Activated T-helper 1 cell treated with anti-CD3 and anti-CD28 coated beads, Interleukin-12 subunit alpha, Interleukin-12 subunit beta, Interleukin-2, Interleukin-4 antibody, amounts not matched to agents 30 ng/mL and 10 ng/mL and 1 ng/mL, durations not matched to agents 14 hours and 24 hours and 36 hours (primary cell): ENCODE measurements at places on chromosomes 3 and 15. TPM values are rescaled to one million over a fixed set of nuclear protein-coding genes. Genes with fewer than 3 reads are reported as not detected.
A peak's percentile ranks its signal among the peaks of the same experiment; 100 is the strongest.

DNA sequence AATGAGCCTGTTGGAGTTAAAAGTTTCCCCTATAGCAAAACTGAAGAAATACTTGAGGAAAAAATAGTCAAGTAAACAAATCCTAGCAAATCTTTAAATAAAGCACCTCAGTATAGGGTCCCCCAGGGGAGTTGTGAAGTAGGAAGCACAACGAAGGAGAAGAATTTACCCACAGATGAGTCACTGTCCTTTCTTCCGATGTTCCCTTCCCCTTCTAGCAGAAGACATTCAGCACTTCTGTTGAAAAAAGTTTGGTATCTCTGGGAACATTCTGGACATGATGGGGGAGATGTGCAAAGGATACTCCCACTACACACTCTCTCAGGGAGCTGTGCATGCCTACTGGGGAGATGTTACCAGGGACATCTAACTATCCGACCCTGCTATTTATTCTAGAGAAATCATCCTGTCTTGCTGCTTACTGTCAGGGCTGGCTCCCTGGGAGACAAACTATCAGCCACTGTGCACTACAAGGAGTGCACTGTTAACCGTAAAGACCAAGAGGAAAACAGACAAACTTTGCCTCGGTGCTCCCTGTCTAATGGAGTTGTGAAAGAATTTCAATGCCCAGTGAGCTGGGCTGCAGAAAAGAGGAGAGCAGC, 93.8 kb downstream of the RFTN1 start:
- H3K27me3 ChIP-seq = no peaks in the 10 kb centered on the region
- no peak for DNase-seq
- peaks cover 25% of the 10 kb centered on the region for H3K4me1 ChIP-seq

GRCh38 chr15:26259581-26259980, 396.5 kb upstream of the ATP10A start:
- no peak overlapping the region for H3K27ac ChIP-seq
- no peaks in the 10 kb centered on the region for H3K27me3 ChIP-seq
- no peaks in the 10 kb centered on the region for H3K4me1 ChIP-seq
- no peak overlapping the region for H3K4me3 ChIP-seq
- H3K36me3 ChIP-seq = no peaks in the 10 kb centered on the region

GRCh38 chr3:38829404-38829803, 13.4 kb upstream of the SCN10A start:
- no peak for DNase-seq
- H3K36me3 ChIP-seq = no peaks in the 10 kb centered on the region
- peaks cover 5% of the 10 kb centered on the region for H3K4me1 ChIP-seq
- H3K27me3 ChIP-seq = peaks cover 7% of the 10 kb centered on the region
- H3K4me3 ChIP-seq = no peak overlapping the region
- H3K27ac ChIP-seq = no peak overlapping the region

DNA sequence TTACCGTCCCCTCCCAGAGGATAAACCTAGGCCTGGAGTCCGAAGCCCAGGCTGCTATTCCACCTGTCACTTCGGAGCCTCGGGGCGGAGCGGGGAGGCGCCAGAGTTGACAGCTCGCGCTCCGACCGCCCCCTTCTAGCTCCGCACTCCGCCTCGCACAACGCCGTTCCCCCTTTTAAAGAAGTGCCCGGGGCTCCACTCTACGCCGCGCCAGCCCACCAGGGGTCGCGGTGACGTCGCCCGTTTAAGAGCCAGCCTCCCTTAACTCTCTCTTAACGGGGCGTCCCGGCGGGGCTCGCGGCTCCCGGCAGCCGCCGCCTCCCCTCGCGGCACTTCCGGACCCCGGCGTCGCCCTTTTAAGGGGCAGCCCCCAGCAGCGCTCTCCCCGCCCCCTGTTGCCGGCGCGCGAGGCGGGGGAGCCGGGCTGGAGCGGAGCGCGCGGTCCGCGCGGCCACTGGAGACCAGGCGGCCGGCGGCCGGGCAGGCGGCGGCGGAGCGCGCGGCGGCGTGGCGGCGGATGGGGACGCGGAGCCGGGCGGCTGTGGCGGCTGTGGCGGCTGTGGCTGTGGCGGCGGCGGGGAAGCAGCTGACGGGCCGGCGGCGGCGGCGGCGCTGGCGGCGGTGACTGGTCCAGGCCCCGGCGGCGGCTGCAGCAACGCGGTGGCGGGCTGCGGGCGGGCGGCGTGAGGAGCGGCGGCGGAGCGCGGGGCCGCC, at the start of gene INAFM2:
Gene INAFM2 (plus strand): TSS at position 454 of the 714 bp plus-strand sequence. CDS start 364 bp downstream, outside the sequence.
- H3K4me3 ChIP-seq = peak within 1 kb of the TSS; percentile 83
- H3K27me3 ChIP-seq = peaks cover 15% of the 10 kb centered on the region
- H3K27ac ChIP-seq = no peak within 1 kb of the TSS

GRCh38 chr3:61570813-61571212, 9.4 kb downstream of the PTPRG start:
- peaks cover 21% of the 10 kb centered on the region for H3K27me3 ChIP-seq
- H3K4me3 ChIP-seq = no peak overlapping the region
- H3K27ac ChIP-seq = no peak overlapping the region
- H3K36me3 ChIP-seq = no peaks in the 10 kb centered on the region

GRCh38 chr3:29590012-29590411, 309.1 kb downstream of the RBMS3 start:
- no peak overlapping the region for H3K4me3 ChIP-seq
- no peak overlapping the region for H3K27ac ChIP-seq
- no peaks in the 10 kb centered on the region for H3K4me1 ChIP-seq
- no peaks in the 10 kb centered on the region for H3K27me3 ChIP-seq
- no peak for DNase-seq
- no peaks in the 10 kb centered on the region for H3K36me3 ChIP-seq

DNA sequence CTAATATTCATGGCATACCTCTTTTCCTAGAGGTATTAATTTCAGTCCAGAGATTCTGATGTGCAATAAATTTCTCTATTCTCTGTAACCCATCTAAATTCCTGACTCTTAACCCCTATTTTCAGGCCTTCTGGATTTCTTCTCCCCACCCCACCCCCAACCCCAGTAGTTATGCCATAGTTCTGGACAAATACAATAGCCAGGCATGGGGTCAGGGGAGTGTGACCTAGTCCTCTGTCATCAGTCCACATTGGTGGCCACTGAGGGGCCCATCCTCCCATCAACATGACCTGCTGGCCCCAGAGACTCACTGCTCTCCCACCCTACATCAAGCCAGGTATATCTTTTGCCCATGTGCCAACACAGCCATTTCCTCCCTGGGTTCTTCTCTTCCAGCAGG, 3.8 kb upstream of the LIPC start:
- H3K27ac ChIP-seq = no peak overlapping the region
- H3K4me1 ChIP-seq = no peaks in the 10 kb centered on the region
- no peaks in the 10 kb centered on the region for H3K27me3 ChIP-seq
- H3K4me3 ChIP-seq = no peak overlapping the region
- no peak for DNase-seq

C3orf52 gene
- total RNA-seq = 12.4 and 12.8 TPM in 2 replicates

DNA sequence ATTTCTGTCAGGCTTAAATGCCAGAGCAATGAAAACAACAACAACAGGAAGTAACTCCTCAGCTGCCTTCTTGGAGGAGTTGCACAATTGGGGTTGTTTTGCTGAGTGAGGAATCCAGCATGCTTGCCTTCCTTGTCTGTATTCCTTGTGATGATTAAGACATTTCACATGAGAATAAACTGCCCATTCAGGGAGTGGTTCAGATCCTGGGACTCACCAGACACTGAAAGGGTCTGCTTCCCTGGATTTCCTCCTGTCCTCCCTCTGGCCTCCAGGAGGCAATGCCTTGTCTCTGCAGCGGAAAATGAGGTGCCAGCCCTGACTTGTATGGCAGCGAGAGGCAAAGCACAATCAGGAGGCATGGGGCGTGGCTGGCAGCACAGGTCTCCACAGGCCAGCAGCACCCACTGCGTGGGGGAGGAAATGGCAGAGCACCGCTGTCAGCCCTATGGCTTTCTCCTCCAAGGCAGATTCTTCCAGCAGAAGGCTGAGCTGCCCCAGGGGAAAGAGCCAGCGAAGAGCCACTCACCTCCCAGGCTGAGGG, 41.5 kb downstream of the RBP2 start:
- no peak overlapping the region for H3K27ac ChIP-seq
- H3K36me3 ChIP-seq = no peaks in the 10 kb centered on the region
- DNase-seq = no peak
- no peak overlapping the region for H3K4me3 ChIP-seq

GRCh38 chr3:118808723-118809122, 225.9 kb downstream of the IGSF11 start:
- no peak for DNase-seq
- no peak overlapping the region for H3K27ac ChIP-seq
- H3K4me1 ChIP-seq = no peaks in the 10 kb centered on the region
- H3K27me3 ChIP-seq = peaks cover 3% of the 10 kb centered on the region
- no peak overlapping the region for H3K4me3 ChIP-seq

GRCh38 chr3:50481992-50482391, 21.4 kb downstream of the CACNA2D2 start:
- no peaks in the 10 kb centered on the region for H3K27me3 ChIP-seq
- no peaks in the 10 kb centered on the region for H3K4me1 ChIP-seq
- H3K27ac ChIP-seq = no peak overlapping the region
- no peak for DNase-seq
- no peaks in the 10 kb centered on the region for H3K36me3 ChIP-seq

IQCH gene
- 0.88 and 1.2 TPM in 2 replicates for total RNA-seq

SEMA3B gene
- 0.49 and 1.0 TPM in 2 replicates for total RNA-seq

GRCh38 chr3:176032043-176032442, 1165.2 kb downstream of the TBL1XR1 start:
- H3K4me3 ChIP-seq = no peak overlapping the region
- no peaks in the 10 kb centered on the region for H3K27me3 ChIP-seq
- no peaks in the 10 kb centered on the region for H3K36me3 ChIP-seq
- H3K4me1 ChIP-seq = no peaks in the 10 kb centered on the region
- no peak overlapping the region for H3K27ac ChIP-seq
- DNase-seq = no peak

CACNA2D3 gene
- not detected in 2 replicates for total RNA-seq

DNA sequence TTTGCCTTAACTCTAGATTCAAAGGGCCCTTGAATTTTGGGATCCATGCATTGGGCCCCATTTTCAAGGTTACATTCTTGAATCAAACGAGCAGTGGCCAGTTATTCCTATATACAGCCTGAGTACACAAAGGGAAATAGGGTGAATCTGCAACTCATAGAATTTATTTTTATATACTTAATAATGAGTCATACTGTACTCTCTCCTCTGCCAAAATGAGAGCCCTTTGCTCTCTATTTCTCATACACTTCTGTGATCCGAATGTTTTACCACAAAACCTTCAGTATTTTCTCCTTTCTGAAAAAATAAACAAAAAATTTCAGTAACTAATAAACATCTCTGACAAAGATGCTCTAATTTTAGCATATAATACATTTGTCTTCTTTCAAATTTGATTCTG, 116.7 kb downstream of the SERPINI1 start:
- H3K36me3 ChIP-seq = no peaks in the 10 kb centered on the region
- H3K27ac ChIP-seq = no peak overlapping the region
- peaks cover 3% of the 10 kb centered on the region for H3K27me3 ChIP-seq
- no peak for DNase-seq
- H3K4me1 ChIP-seq = no peaks in the 10 kb centered on the region

DNA sequence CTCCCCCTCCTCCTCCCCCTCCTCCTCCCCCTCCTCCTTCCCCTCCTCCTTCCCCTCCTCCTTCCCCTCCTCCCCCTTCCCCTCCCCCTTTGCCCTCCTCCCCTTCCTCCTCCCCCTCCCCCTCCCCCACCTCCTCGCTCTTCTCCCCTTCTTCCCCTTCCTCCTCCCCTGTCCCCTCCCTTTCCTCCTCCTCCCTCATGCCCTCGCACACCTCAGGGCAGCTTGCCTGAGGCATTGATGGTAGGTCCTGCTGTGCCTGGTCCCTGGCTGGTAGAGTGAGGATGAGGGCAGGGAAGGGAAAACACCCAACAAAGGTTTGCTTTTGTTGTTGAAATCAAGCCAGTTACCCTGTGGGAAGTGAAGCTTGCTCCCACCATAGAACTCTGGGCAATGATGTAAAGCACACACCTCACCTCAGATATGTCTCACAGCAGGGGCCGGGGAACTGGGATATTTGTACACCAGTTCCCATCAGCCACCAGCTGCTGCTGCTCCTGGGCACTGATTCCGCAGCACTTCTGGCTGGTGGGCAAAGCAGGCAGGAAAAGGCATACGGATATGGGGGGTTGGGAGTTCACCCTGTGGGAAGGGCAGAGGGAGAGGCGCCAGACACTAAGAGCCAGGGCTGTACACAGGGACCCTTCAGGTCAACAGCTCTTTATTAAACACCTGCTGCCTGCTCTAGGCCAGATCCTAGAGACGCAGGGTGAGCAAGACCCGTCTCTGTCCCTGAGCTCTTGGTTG, 13.8 kb downstream of the ISG20 start:
- no peaks in the 10 kb centered on the region for H3K27me3 ChIP-seq
- no peak for DNase-seq
- H3K36me3 ChIP-seq = peaks cover 23% of the 10 kb centered on the region
- peaks cover 36% of the 10 kb centered on the region for H3K4me1 ChIP-seq
- H3K27ac ChIP-seq = peak overlapping the region; percentile 72

BRK1 gene
- total RNA-seq = 97.2 and 105 TPM in 2 replicates

GRCh38 chr3:106827515-106828213, 549.6 kb upstream of the CCDC54 start:
- no peaks in the 10 kb centered on the region for H3K36me3 ChIP-seq
- H3K27ac ChIP-seq = no peak overlapping the region
- peaks cover 5% of the 10 kb centered on the region for H3K4me1 ChIP-seq
- H3K4me3 ChIP-seq = no peak overlapping the region
- no peak for DNase-seq

DNA sequence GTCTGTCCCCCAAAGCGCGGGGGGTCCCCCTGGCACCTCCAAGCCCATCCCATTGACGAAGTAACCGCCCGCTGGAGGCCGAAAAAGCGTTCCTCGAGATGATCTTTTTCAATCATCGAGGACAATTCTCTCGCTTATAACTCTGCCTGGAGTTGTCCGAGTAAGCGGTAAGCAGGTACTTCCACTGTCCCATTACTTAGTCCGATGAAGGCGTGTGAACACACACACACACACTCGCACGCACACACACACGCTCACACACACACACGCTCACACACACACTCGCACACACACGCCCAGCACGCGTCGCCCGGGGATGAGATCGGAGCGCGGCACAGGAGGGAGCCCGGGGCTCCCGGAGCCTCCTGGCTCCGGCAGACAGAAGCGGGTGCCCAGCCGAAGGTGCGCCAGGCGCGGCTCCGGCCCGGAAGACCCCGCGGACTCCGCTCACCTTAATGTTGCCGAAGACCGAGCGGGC, 430 bp downstream of the SLCO2A1 start:
- H3K27ac ChIP-seq = no peak overlapping the region
- DNase-seq = no peak
- H3K4me3 ChIP-seq = peak overlapping the region; percentile 74
- no peaks in the 10 kb centered on the region for H3K36me3 ChIP-seq
- H3K27me3 ChIP-seq = peaks cover 34% of the 10 kb centered on the region

RHOV gene
- total RNA-seq = 1.3 and 1.6 TPM in 2 replicates

GRCh38 chr3:186700267-186700666, 16.9 kb upstream of the KNG1 start:
- H3K36me3 ChIP-seq = no peaks in the 10 kb centered on the region
- peaks cover 14% of the 10 kb centered on the region for H3K27me3 ChIP-seq
- H3K4me3 ChIP-seq = no peak overlapping the region
- no peak overlapping the region for H3K27ac ChIP-seq
- peaks cover 6% of the 10 kb centered on the region for H3K4me1 ChIP-seq

CA12 gene
- total RNA-seq = 0.29 and 0.36 TPM in 2 replicates

GOLGA6L4 gene
- total RNA-seq = 1.0 and 2.0 TPM in 2 replicates

ARL6 gene
- total RNA-seq = 5.9 and 6.2 TPM in 2 replicates
